ENCODE measurements at places on chromosomes 12 and 14.

- DNase-seq: no peak
These were observed 489.1 kb downstream of the FUT8 start for GRCh38 chr14:65901595-65901994.

DNA sequence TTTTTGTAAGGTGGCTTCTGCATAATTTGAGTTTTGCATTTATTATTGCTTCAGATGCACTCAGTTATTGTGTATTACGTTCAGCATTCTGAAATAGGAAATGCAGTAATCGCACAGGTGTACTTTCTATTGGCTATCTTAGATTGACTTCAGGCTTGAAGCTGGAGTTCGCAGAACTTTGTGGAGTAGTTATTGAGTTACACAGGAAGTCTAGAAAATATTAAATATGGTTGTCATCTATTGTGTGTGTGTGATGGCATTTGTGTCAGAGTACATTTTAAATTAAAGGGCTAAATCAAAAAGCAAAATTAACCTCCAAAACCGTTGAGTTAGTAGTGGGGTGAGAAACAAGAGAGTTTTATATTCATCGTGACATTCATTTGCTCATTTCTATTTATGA lies 2.7 kb downstream of the ARID2 start:
- DNase-seq: peak; percentile 8

GRCh38 chr14:94673781-94674231 lies 61.6 kb downstream of the SERPINA3 start:
- peak; percentile 37 for DNase-seq

GRCh38 chr12:48696626-48697025 lies 14.6 kb upstream of the KANSL2 start:
- DNase-seq: no peak

DNA sequence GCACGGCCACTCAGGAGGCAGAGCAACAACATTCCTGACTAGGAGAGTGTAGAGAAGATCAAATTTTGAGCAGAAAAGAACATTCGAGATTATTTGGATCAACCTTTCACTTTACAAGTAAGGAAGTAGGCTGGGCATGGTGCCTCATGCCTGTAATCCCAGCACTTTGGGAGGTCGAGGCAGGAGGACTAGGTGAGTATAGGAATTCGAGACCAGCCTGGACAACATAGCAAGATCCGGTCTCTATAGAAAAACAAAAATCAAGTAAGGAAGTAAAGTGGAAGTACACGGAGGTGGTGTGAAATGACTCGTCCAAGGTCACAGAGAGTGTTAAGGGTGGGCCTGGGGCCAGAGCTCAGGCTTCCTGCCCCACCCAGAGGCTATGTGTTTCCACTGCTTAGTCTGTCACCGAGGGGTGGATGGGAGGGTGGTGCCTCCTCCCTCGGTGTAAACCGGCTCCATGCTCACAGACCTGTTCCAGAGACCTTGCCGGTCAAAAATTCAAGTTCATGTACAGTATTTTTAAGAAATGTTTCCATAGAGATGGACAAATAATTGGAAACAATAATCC lies 51.9 kb downstream of the MAP1LC3B2 start:
- DNase-seq: no peak

All from fibroblast of skin of right biceps (primary cell).